ENCODE measurements at places on chromosomes 4 and X. TPM values are rescaled to one million over a fixed set of nuclear protein-coding genes. Genes with fewer than 3 reads are reported as not detected.

PTTG2 gene
- total RNA-seq = 0.82 TPM

SSX2 gene
- total RNA-seq = not detected

GRCh38 chr4:23856630-23857029 is 33.2 kb downstream of the PPARGC1A start:
- H3K4me1 ChIP-seq = no peaks in the 10 kb centered on the region
- DNase-seq = no peak

DOK7 gene
- total RNA-seq = 2.9 TPM

UGT2A1 gene
- total RNA-seq = not detected

DNA sequence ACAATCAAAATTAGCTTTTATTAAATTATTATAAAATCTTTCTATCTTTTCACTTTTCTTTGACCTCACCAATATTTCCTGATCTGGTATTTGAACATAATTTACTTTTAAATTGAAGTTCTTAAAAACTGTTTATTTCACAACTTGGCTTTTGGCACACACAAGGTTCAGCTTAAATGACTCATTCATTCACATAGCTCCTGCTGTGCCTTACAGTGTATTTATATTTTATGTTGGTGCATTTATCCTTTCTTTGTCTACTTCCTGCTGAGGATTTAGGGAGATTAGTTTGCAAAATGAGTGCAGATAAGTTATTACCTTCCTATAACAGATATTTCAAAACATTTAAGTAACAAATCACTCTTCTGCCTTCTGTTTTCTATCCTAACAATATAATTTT is 430.6 kb downstream of the DTHD1 start:
- H3K4me3 ChIP-seq = no peak overlapping the region
- H3K27ac ChIP-seq = no peak overlapping the region
- DNase-seq = no peak
- H3K4me1 ChIP-seq = no peaks in the 10 kb centered on the region
- H3K36me3 ChIP-seq = no peaks in the 10 kb centered on the region

- H3K27ac ChIP-seq = no peak overlapping the region
- H3K36me3 ChIP-seq = no peaks in the 10 kb centered on the region
- no peaks in the 10 kb centered on the region for H3K27me3 ChIP-seq
- H3K4me3 ChIP-seq = no peak overlapping the region
- no peaks in the 10 kb centered on the region for H3K4me1 ChIP-seq
Observed at GRCh38 chr4:186765673-186766546, 42.3 kb upstream of the FAT1 start.

DNA sequence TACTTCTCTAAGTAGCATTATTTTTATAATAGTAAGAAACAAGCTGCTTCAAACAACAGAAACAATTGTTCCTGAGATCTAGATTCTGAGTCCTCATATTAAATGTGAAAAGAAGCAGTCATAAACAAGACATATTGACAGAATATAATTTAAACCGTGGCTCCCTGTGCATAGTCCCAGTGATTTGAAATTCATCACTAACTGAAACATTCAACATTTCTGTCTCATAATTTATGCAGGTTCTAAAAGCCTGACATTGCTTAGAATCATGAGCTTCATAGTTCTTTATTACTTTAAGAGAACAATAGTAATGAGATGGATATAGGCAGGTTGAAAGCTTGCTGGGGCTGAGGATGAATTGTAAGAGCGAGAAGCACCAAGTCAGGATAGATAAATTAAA is 375.5 kb upstream of the MAGEB18 start:
- no peaks in the 10 kb centered on the region for H3K27me3 ChIP-seq
- no peak for DNase-seq
- H3K36me3 ChIP-seq = no peaks in the 10 kb centered on the region
- no peaks in the 10 kb centered on the region for H3K4me1 ChIP-seq

- DNase-seq = no peak
- no peak within 1 kb of the TSS for H3K27ac ChIP-seq
- H3K4me1 ChIP-seq = no peaks in the 10 kb centered on the region
- no peak within 1 kb of the TSS for H3K4me3 ChIP-seq
Observed at GRCh38 chr4:185534866-185535611, at the start of gene PDLIM3. TSS of gene PDLIM3 (minus strand) at chr4:185535507. CDS start at chr4:185535434, 73 bp downstream.

DNA sequence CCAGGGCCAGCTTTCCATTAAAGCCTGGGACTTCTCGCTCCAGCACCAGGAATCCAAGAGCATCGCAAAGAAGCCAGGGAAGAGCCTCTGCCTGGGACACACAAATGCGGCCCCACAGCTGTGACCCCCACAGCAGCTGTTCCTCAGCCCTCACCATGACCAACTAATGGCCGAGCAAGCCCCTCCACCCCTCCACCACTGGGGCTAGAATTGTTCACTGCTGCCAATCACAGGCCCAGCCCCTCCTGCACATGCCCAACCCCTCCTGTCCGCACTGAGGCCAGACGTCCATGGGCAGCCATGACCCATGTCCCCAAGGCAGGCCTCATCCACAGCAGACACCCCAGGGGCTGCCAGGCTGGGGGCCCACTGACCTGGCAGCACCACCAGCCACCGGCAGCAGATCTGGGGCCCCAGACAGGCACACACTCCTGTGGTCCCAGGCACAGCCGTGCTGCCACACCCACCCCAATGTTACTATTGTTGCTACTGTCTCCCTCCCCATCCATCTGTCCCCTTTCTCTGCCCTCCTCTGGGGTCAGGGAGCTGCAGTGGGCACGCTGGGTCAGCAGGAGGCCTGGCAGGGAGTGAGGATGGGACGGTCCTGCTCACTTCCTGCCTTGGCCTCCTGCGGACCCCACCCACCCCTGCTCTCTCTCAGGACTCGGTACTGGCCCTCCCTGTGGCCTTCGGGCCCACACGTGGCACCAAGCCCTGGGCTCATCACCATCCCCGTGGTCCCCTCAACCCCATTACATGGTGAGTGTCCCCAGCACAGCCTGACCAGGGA is 56.0 kb downstream of the ZFYVE28 start:
- DNase-seq = no peak
- no peak overlapping the region for H3K4me3 ChIP-seq
- no peak overlapping the region for H3K27ac ChIP-seq
- no peaks in the 10 kb centered on the region for H3K27me3 ChIP-seq

DNA sequence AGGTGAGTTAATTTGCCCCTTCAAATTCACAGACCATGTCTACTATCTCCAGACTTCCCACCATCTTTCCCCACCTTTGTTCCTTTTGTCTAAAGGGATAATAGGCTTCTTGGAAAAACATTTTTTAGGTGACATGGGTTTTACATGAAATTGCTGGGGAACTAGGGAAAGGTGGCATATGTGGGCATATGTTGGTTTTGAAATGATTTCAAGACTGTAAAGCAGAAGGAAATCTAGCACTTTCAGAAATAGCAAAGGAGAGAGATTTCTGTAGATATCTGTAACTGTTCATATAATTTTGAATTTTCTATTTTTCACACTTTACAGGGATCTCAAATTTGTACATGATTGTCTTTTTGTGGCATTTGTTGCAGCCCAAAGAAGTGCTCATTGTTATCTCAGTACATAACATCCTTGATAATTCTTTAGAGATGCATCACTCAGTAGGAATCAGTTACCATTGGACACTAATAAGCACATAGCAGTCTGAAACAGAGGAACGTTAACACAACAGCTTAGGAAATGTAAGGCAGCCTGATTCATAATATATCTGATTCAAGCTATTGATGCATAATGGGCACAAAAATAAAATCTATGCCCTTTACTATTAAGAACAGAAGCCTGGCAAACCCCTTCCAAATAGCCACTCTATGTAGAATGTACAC is 659.7 kb downstream of the CENPC start:
- H3K4me3 ChIP-seq = no peak overlapping the region
- H3K27ac ChIP-seq = no peak overlapping the region
- no peaks in the 10 kb centered on the region for H3K27me3 ChIP-seq
- no peak for DNase-seq
- H3K4me1 ChIP-seq = no peaks in the 10 kb centered on the region

- no peaks in the 10 kb centered on the region for H3K27me3 ChIP-seq
- no peaks in the 10 kb centered on the region for H3K36me3 ChIP-seq
- no peak for DNase-seq
- no peak overlapping the region for H3K27ac ChIP-seq
Observed at GRCh38 chr4:85748654-85749053, 273.7 kb downstream of the ARHGAP24 start.

DNA sequence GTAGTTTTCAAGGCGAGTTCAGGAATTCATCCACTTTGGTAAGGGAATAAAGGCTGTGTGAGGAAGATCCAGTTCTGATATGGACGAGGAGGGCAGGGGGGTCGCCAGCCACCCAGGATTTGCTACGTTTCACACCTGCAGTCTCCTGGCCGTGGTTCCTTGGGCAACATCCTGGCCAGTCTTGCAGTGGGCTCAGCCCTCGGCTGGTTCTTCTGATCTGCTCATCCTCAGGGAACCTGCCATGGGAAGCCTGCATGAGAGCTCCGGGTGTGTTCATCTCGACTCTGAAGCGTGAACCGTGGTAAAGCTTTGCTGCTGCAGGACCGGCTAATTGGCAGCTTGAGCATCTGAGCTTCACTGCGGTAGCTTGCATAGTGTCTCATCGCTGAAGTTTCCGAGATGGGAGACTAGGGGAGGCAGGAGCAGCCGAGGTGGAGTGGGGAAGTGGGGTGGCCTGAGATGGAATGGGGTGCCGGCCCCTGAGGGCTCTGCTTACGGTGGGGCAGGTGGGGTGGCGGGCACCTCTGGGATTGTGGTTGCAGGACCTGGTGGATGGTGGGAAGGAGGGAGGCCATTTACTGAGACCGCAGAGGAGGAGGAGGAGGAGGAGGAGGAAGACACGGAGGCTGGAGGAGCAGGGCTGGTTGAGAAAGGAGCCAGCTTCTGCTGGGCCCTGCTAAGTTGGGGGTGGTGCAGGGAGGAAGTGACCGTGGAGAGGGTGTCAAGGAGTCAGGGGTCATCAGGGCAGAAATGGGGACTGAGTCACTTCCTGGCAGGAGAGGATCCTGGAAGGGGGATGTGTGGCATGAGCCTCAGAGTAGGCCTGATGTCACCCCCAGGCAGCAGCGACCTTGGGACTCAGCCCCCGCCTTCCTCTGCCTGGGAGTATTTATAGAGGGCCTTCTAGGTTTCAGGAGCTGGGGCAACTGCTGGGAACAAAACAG is 213.1 kb upstream of the PSAPL1 start:
- peak overlapping the region; percentile 94 for H3K27ac ChIP-seq
- H3K4me3 ChIP-seq = no peak overlapping the region
- no peaks in the 10 kb centered on the region for H3K27me3 ChIP-seq
- H3K36me3 ChIP-seq = no peaks in the 10 kb centered on the region

DNA sequence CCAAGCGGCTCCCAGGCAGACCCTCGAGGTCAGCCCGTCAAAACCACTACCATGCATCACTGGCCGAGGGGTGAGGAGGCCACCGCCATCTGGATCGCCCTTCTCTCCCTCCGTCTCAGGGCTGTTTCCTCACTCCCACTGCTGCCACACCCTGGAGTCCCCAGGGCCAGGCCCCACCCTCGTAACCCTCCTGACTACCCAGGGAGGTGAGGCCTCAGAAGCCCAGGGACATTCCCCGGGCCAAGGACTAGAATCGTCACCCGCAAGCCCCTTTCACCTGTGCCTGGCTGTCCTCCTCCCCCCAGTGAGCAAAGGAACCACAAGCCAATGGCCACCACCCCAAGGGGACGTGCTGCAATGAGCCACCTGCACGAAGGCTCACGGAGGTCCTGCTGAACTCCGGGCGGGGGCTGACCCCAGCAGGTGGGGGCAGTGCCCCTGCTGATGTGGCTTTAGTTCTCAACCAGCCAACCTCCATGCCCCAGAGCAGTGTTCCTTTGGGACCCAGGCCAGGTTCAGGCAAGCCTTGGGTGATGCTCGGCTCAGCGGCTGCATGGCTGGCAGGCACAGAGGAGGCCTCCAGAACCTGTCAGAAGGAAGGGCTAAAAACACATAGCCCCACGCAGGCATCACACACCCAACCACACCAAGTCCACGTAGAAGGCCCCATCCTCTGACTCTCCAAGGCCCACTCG is 23.8 kb downstream of the PPP2R2C start:
- no peak overlapping the region for H3K27ac ChIP-seq
- H3K4me1 ChIP-seq = peaks cover 4% of the 10 kb centered on the region
- no peaks in the 10 kb centered on the region for H3K36me3 ChIP-seq
- H3K4me3 ChIP-seq = no peak overlapping the region
- H3K27me3 ChIP-seq = no peaks in the 10 kb centered on the region
- DNase-seq = no peak

DNA sequence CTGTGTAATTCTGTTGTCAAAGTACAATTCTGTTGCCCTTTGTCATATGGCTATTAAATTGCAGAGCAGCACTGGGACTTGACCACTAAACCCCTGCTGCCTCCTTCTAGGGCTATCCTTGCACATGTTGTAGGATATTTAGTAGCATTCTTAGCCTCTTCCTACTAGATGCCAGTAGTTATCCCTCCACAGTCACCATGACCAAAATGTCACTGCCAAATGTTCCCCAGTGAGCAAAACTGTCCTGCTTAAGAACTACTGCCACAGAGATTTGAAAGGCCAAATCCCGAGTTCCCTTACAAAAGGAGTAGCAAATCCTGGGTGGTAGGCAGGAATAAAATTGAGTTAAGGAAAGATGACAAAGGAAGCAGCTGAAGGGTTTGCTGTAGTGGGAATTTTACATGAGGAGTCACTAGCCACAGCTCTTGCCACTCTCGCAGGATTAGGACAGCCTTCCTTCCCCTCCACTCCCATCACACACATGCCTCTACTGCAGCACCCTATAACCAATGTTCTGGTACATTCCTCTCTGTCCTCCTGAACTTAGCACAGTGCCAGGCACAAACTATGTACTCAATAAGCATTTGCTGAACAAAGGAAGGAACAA is 8.4 kb downstream of the APBB2 start:
- H3K4me1 ChIP-seq = no peaks in the 10 kb centered on the region
- DNase-seq = no peak
- H3K4me3 ChIP-seq = no peak overlapping the region
- no peaks in the 10 kb centered on the region for H3K27me3 ChIP-seq
- H3K27ac ChIP-seq = no peak overlapping the region
- no peaks in the 10 kb centered on the region for H3K36me3 ChIP-seq

NMU gene
- not detected for total RNA-seq

DNA sequence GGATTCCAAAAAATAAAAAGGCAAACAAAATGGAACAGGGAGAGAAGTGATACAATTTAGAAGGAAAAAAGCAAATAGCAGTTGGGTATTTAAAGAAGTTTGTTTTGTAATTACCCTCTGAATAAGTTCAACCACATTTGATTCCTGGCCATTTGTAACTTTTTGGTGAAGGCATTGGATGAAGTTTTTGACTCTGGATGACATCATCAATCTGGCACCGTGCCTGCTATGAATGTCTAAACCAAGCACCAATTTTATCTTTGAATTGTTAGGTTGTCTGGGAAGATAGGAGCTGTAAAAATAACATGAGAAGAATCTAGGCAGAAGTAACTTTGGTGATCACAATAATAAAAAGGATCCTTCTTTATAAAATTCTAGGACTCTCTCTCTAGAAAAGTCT is 29.5 kb downstream of the TMPRSS11A start:
- H3K4me1 ChIP-seq = no peaks in the 10 kb centered on the region
- DNase-seq = no peak
- H3K4me3 ChIP-seq = no peak overlapping the region
- H3K27me3 ChIP-seq = no peaks in the 10 kb centered on the region
- no peaks in the 10 kb centered on the region for H3K36me3 ChIP-seq

VCX3A gene
- not detected for total RNA-seq

- H3K27me3 ChIP-seq = no peaks in the 10 kb centered on the region
- H3K4me1 ChIP-seq = no peaks in the 10 kb centered on the region
- no peak overlapping the region for H3K4me3 ChIP-seq
- H3K27ac ChIP-seq = no peak overlapping the region
Observed at GRCh38 chrX:49106930-49107329, 16.6 kb downstream of the GPKOW start.

GRCh38 chr4:87046121-87046551 is 111.3 kb downstream of the AFF1 start:
- H3K27me3 ChIP-seq = no peaks in the 10 kb centered on the region
- H3K4me3 ChIP-seq = no peak overlapping the region
- H3K4me1 ChIP-seq = peaks cover 19% of the 10 kb centered on the region
- no peak overlapping the region for H3K27ac ChIP-seq
- peaks cover 15% of the 10 kb centered on the region for H3K36me3 ChIP-seq
- DNase-seq = no peak
